ENCODE measurements at places on chromosomes 2 and 18. TPM values are rescaled to one million over a fixed set of nuclear protein-coding genes. Genes with fewer than 3 reads are reported as not detected.

- no peak for DNase-seq
Observed at GRCh38 chr2:73295751-73296400, 2.5 kb upstream of the EGR4 start.

DNA sequence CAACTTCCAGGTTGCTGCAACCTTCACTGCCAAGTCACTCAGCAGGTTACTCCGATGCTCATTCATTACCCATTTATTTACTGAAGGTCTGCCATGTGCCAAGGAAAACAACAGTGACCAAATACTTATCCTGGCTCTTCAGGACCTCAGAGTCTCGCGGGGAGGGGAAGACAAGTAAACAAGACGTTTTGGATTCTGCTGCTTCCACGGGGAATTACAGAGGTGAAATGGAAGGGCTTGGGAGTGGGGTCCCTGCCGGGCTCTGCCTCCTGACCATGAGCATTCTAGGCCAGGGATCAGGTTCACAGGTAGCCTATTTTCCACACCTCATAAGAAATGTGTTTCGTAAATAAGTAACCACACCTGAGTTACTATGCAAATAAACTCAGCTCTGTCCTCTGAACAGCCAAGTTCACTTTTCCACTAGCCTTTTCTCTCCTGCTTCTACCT, 68.1 kb downstream of the CLHC1 start:
- no peak for DNase-seq

Gene WNT10A
- not detected for total RNA-seq

Gene GALR1
- total RNA-seq: 0.16 TPM

DNA sequence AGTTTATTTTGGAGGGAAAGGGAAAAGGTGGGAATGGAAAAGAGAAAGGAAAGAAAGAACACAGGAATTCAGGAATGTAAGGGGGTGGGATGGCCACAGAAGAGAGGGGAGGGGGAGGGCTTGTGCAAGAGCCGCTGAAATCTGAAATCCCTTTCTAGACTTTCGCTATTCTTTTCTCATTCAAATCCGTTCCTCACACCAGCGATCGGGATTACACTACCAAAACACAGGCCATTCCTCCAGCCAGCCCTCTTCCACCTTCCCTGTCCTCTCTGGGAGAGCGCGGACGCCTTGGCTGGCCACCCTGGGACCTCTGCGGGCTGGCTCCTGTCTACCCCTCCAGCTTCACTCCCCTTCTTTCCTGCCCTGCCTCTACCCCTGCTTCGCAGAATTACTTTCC, 102.3 kb downstream of the CDCA7 start:
- no peak for DNase-seq

GRCh38 chr2:217466104-217466503, 536.7 kb downstream of the TNS1 start:
- no peak for DNase-seq

DNA sequence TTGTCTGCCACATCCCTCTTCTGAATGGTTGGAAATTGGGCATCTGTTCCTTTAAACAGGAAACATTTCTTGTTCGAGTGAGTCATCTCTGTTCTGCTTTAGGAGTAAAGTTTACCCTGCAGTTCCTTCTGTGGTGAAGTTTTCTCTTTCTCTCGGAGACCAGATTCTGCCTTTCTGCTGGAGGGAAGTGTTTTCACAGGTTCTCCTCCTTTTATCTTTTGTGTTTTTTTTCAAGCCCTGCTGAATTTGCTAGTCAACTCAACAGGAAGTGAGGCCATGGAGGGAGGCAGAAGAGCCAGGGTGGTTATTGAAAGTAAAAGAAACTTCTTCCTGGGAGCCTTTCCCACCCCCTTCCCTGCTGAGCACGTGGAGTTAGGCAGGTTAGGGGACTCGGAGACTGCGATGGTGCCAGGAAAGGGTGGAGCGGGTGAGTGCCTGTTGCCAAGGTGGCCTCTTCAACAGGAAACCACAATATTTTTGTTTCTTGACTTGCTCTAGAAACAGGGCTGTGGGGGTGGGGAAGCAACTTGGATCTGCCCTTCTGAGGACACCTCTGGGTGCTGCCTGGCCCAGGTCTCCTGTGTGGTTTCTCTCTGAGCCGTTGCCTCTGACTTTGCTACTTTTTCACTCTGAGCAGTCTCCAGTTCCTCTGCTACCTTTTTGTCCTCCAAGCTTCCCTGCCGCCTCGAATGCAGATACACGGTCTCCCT, 2.2 kb upstream of the CASP8 start:
- DNase-seq: no peak

Gene PSMA8
- total RNA-seq: not detected
